ENCODE measurements at places on chromosomes 5 and 9. TPM values are rescaled to one million over a fixed set of nuclear protein-coding genes. Genes with fewer than 3 reads are reported as not detected.

DNA sequence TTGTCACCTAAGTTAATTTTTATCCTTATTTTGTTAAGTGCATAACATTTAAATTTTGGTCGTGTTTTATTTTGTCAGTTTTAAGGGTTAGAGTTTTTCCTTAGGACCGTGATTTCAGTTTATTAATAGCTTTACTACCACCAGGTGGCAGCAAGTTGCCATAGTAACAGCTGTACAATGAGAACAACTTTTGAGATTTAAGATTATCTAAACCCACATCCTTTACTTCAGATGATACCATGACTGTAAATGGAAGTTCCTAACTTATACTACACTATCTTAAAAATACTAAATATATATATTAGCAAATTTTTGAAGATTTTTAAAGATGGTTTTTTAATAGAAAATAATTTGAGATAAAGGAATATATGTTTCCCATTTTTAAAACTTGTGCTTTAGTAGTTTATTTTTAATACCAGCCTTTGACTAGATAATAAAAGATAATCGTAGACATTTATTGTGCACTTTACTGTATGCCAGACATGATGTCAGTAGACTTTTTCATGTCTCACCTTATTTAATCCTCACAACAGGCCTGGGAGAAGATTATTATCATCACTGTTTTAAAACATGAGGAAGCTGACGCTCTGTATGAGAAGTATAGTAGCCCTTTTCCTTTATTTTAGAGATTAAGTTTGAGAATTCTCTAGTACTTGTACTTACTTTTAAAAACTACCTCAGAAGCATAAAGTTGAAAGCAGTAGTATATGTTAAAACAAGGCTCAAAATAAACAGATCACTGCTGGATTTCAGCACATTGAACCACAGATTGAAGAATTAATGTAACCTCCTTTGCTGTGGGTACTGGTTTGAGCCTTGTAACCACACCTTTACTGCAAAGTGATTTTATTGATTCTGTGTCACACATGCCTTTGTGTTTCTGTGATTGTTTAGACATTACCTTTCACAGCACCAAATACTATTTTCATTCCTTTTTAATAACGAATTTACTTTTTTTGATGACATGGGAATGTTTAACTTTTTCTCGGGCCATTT, 27.5 kb downstream of the SREK1 start:
- no peak for ATAC-seq

C9 gene
- not detected for total RNA-seq

DNA sequence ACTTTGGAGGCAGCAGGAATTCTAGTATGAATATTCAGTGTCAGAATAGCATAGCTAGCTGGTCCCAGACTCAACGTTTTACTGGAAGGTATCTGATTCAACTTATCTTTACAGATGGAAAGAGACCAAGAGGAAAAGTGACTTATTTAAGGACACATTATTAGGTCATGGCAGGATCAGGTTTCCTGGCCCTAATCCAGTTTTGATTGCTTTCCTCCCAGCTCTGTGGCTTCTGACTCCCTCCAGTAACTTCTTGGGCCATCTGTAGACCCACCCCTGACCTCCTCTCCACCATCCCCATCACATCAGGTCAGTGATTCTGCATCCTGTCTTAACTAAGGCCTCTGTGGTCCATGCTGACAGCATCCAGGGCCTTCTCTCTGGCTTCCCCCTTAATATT, 38.4 kb downstream of the SH3TC2 start:
- ATAC-seq: no peak

DNA sequence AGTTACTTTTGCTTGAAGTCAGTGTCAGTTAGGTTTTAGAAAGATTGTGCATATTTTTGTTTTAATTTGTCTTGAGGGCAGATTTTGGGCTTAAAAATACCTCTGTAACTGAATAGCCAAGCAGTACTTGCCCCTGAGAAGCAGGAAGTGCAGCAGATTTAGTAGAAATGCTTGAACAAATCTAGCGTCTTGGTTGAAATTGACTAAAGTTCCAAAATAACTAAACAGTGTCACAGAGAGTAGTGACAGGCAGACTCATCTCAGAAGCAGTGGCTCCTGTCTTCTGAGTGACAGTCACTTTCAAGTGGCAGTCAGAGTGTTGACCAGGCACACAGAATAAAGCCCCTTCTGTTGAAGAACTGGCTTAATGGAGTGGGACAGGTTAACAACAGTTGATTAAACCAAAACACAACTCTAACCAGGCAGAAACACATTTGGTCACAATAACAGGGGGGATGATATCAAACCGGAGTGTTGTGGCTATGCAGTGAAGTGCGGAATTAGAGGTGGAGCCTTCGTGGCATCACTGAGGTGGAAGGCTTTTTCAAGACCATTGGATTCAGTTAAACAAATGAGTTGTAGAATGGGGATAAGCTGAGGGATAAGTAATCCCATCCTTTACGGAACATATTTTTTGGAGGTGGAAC, 29.1 kb downstream of the TRIO start:
- no peak for ATAC-seq

SH3PXD2B gene
- total RNA-seq: 61.6 TPM

DNA sequence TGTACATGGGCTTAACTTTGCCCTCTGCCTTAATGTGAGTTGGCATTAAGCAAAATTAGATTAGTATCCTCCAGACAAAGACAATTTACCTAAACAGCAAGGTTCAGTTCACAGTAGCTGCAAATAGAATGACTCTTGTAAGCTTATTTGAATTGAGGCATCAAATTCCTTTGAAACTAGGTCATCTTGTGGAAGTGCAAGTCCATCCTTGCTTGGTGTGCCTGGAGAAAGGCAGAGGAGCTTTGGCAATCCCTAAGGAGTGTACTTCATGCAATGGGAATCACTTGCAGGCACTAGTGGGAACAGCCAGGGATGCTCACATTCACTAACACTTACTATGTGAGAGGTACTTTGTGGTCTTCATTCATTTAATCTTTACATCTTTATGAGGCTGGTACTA, 118.3 kb downstream of the DRD1 start:
- ATAC-seq: no peak

SLC23A1 gene
- not detected for total RNA-seq

DNA sequence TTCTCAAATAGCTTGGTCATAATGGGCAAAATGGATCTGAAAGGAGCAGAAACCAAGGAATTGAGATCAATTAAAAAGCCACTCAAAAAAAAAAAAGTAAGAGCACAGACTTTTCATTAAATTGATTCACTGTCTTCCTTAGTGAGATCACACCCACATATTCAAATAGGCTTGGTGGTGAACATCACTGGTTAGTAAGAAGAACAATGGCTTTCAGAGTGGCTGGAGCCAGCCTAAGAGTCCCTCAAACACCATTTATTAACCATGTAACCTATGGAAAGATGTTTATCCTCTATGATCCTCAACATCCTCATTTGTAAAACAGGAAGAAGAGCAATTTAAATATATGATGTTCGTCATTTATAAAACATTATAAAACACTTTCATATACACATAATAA, 12.4 kb downstream of the CCDC112 start:
- no peak for ATAC-seq

CYSRT1 gene
- 1.1 TPM for total RNA-seq

Data from gastroesophageal sphincter (tissue), 4 donors.